ENCODE measurements at places on chromosomes 2 and 18.
A peak's percentile ranks its signal among the peaks of the same experiment; 100 is the strongest.

DNA sequence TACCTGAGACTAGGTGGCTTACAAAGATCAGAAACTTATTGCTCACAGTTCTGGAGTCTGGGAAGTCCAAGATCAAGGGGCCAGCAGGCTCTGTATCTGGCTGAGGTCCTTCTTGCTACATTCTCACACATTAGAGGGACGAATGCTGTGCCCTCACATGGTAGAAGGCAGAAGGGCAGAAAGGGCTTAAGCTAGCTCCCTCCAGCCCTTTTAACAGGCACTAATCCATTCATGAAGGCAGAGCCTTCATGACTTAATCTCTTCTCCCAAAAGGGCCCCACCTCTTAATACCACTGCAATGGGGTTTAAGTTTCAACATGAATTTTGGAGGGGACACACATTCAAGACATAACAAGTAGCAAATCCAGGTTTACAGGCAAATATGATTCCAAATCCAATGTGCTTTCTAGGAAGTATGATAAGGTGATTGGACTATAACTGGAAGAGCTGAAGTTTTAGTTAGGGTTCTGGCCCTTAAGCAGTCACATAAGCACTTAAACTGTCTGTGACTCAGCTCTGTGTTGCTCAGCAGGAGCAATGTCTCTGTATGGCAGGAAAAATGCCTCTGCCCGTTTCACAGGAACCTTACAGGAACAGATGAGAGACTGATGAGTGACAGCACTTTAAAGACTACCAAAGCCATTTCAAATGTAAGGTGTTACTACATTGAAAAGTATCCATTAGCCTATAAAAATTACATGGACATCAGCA, 119.6 kb upstream of the PTPRM start:
- no peak overlapping the region for H3K27ac ChIP-seq
- H3K27me3 ChIP-seq: peaks cover 5% of the 10 kb centered on the region
- H3K4me1 ChIP-seq: no peaks in the 10 kb centered on the region
- no peaks in the 10 kb centered on the region for H3K36me3 ChIP-seq
- DNase-seq: no peak

DNA sequence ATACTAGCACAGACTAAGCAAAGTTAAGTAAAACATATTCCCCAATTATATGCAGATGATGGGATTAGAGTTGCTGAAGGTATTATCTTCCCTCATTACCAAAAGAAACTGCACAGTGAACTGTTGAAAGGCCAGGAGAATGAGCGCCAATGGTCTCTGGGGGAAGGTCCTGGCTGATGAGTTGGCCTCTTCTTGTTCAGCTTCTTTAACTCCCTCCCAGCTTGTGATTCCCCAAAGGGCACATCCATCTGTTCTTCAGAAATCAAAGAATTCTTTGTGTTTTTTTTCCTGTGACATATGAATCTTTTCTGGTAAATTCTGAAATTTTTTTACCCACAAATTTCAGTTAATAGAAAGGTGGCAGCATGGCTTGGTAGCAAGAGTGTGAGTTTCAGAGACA, 667.6 kb downstream of the CNTNAP5 start:
- H3K27me3 ChIP-seq: no peaks in the 10 kb centered on the region
- H3K36me3 ChIP-seq: no peaks in the 10 kb centered on the region
- no peak overlapping the region for H3K27ac ChIP-seq
- no peaks in the 10 kb centered on the region for H3K4me1 ChIP-seq
- H3K4me3 ChIP-seq: no peak overlapping the region
- no peak for DNase-seq

- no peaks in the 10 kb centered on the region for H3K4me1 ChIP-seq
- H3K36me3 ChIP-seq: peaks cover 48% of the 10 kb centered on the region
- no peak overlapping the region for H3K4me3 ChIP-seq
- no peak for DNase-seq
These were observed 7.7 kb downstream of the HJURP start for GRCh38 chr2:233846387-233847247.

DNA sequence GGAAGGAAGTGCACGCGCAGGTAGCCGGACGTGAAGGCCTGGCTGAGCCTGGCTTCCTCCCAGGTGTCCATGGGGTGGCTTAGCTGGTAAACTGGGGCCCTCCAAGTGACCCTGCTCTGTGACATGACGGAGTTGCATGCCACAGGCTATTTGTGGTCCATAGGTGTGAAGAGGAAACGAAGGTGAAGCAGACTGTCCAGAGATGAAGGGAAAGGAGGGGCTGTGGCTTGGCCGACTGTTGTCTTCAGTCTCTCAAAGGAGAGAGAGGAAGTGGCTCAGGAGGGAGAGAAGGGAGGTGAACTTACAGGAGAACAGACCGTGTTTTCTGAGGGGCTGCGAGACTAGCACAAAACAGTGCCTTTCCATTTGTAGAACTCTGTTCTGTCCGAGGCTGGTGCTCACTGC, 19.3 kb downstream of the INPP5D start:
- peaks cover under 1% of the 10 kb centered on the region for H3K27me3 ChIP-seq
- H3K4me3 ChIP-seq: no peak overlapping the region
- no peak overlapping the region for H3K27ac ChIP-seq
- peaks cover 2% of the 10 kb centered on the region for H3K4me1 ChIP-seq
- DNase-seq: no peak
- H3K36me3 ChIP-seq: no peaks in the 10 kb centered on the region

DNA sequence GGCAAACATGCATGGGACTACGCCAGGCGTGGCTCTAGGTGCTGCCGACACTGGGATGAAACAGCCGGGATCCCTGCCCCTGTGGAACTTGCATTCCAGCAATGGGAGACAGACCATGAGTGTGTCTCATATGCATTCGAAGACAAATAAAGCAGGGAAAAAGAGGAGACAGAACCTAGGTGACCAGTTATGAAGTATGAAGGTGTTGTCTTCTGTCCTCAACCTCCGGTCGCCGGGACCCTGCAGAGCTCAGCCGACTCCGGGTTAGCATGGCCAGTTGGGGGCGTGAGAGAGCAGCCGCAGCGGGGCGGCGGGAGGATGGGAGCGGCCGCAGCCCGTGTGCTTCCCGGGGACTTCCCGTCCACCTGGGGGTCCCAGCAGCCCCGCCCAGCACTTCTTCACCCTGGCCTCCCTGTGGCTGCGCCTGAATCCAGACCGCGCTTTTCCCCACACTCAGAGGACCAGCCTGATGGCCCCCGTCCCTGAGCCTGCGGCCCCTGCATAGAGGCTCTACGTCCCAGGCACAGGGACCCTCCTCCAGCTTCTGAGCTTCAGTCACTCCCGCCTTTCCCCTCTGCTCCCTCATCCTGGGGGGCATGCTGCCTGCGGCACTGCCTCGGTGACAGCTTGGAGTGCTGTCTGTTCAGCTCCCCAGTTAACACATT, 11.4 kb downstream of the ID2 start:
- DNase-seq: peak; percentile 38
- H3K27ac ChIP-seq: no peak overlapping the region
- peaks cover 5% of the 10 kb centered on the region for H3K4me1 ChIP-seq

DNA sequence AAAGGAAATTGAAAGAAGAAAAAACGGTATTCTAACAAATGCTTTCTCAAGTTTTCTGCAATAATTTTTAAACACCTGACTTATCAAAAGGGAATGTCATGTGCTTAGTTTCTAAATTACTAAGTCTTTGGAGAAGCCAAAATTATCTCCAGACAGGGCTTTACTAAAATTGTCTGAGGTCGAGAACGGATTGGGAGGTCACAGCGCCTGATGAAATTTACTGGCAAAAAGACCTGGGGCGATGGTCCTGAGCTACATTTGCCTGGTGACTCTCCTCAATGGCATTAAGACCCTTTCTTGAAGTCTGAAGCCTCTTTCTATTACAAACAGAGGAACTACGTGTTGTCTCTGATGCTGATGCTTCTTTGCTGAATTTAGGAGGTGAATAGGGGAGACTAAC, 291.8 kb upstream of the SESTD1 start:
- H3K4me1 ChIP-seq: peaks cover 3% of the 10 kb centered on the region
- DNase-seq: no peak
- H3K4me3 ChIP-seq: no peak overlapping the region
- no peaks in the 10 kb centered on the region for H3K27me3 ChIP-seq
- no peak overlapping the region for H3K27ac ChIP-seq
- H3K36me3 ChIP-seq: no peaks in the 10 kb centered on the region

GRCh38 chr2:118085173-118086023, 2.9 kb upstream of the INSIG2 start:
- H3K27me3 ChIP-seq: no peaks in the 10 kb centered on the region
- H3K4me1 ChIP-seq: peaks cover 23% of the 10 kb centered on the region
- H3K36me3 ChIP-seq: no peaks in the 10 kb centered on the region
- H3K27ac ChIP-seq: peak overlapping the region; percentile 55

- H3K4me1 ChIP-seq: peaks cover 17% of the 10 kb centered on the region
- peak overlapping the region; percentile 32 for H3K27ac ChIP-seq
These were observed 36.4 kb upstream of the ZCCHC2 start for GRCh38 chr18:62486290-62486964.

DNA sequence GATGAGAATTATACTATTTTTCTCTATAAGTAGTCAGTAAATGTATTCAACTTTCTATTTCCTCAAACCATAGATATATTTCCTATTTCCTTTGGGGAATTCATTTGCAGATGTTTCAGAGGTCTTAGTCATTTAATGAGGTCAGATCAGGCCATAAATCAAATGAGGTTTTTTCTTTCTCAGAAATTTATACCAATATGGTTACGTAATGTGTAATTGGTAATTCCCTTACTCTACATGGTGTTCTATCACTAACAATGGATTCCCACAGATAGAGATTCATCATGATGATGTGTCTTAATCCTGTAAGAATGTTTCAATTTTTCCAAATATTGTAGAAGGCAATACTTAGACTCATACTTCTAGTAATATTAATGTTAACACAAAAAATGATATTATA, 108.0 kb downstream of the DPP4 start:
- no peaks in the 10 kb centered on the region for H3K27me3 ChIP-seq
- H3K36me3 ChIP-seq: no peaks in the 10 kb centered on the region
- no peak for DNase-seq

DNA sequence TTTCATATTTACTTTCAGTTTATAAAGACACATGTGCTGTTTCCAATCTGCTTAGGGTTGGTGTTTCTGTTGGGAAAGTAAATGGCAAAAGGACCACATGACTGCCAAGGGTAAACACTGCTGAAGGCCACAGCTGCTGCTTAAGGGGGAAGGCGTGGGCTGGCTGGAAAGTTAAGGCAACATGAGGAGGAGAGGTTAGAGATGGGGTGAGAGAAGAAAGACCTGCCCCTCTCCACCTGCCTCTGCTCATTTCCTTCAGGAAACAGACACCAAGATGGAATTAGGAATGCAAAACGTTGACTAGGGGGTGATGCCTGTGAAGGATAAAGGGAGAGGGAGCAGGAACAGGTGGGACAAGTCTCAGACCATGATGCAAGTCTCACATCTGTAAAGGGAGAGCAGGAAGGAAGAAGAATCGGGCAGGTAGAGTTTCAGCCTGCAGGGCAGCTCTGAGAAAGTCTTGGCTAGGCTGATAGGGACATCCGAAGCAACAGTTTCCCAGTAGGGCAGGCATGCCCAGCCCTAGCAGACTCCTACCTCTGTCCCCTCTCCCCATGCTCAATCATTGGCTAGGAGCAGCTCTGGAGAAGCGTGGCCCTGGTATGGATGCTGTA, 86.0 kb downstream of the CDC42EP3 start:
- H3K36me3 ChIP-seq: no peaks in the 10 kb centered on the region
- H3K27ac ChIP-seq: no peak overlapping the region
- H3K4me1 ChIP-seq: peaks cover 5% of the 10 kb centered on the region
- no peak overlapping the region for H3K4me3 ChIP-seq
- peak; percentile 30 for DNase-seq

- H3K4me3 ChIP-seq: peak overlapping the region; percentile 97
- peak overlapping the region; percentile 95 for H3K27ac ChIP-seq
- H3K27me3 ChIP-seq: peaks cover 74% of the 10 kb centered on the region
These were observed 566 bp downstream of the GATA6 start for GRCh38 chr18:22169889-22170420.

DNA sequence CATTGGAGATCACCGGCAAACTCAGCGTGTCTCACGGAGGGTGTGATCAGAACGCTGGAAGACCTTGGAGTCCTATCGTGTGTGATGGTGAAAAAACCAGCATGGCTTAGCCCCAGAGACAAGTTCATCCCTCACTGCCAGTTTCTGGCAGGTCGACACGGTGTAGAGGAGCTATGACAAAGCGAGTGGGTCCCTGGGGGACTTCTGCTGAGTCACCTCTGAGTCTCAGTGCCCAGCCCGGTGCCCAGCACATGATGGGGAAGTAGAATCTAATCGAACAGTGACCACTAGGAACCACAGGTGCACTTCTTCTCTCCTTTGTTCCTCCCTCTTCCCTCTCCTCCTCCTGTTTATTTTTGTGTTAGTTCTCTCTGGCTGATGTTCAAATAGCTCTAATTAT, 45.9 kb upstream of the KCNF1 start:
- H3K4me1 ChIP-seq: no peaks in the 10 kb centered on the region
- H3K27ac ChIP-seq: no peak overlapping the region
- H3K27me3 ChIP-seq: peaks cover 19% of the 10 kb centered on the region
- no peaks in the 10 kb centered on the region for H3K36me3 ChIP-seq

DNA sequence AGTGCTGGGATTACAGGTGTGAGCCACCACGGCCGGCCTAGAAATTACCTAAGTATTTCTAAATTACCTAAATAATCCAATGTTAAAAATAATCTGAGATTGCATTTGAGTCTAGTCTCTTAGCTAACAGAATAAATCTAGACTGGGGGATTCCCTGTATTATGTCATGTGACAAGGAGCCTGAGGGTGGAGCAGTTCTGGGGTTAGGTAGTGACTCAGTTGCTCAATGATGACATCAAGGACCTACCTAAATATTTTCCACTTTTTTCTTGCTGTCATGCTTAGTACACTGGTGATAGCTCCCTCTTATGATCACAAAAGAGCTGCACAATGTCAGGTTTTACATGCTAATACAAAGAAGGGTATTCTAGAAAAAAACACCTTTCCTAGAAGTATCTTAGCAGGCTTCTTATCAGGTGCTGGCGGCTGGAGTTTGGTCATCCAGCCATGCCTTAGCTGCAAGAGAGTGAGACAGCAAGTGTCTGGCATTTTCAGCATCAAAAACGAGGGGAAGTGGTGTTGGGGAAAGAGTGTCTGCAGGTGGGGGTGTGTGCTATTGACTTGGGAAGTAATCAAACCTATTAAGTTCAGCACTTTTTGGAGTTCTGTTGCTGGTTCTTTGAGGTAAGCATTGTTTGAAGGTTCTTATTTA, 17.5 kb upstream of the CEP192 start:
- H3K4me1 ChIP-seq: no peaks in the 10 kb centered on the region
- no peak for DNase-seq
- H3K27ac ChIP-seq: no peak overlapping the region
- H3K36me3 ChIP-seq: peaks cover 53% of the 10 kb centered on the region

GRCh38 chr2:1835581-1836201, 91.4 kb upstream of the PXDN start:
- no peaks in the 10 kb centered on the region for H3K36me3 ChIP-seq
- no peak overlapping the region for H3K27ac ChIP-seq
- no peak for DNase-seq
- no peak overlapping the region for H3K4me3 ChIP-seq
- no peaks in the 10 kb centered on the region for H3K4me1 ChIP-seq
- H3K27me3 ChIP-seq: no peaks in the 10 kb centered on the region

GRCh38 chr2:120346667-120347358, 877 bp downstream of the INHBB start:
- no peak overlapping the region for H3K27ac ChIP-seq
- no peak overlapping the region for H3K4me3 ChIP-seq
- H3K27me3 ChIP-seq: peaks cover 84% of the 10 kb centered on the region
- peaks cover 12% of the 10 kb centered on the region for H3K4me1 ChIP-seq
- no peaks in the 10 kb centered on the region for H3K36me3 ChIP-seq

All from large intestine (tissue), 12 donors.